ENCODE measurements at places on chromosomes 7 and 10.
A peak's percentile ranks its signal among the peaks of the same experiment; 100 is the strongest.

DNA sequence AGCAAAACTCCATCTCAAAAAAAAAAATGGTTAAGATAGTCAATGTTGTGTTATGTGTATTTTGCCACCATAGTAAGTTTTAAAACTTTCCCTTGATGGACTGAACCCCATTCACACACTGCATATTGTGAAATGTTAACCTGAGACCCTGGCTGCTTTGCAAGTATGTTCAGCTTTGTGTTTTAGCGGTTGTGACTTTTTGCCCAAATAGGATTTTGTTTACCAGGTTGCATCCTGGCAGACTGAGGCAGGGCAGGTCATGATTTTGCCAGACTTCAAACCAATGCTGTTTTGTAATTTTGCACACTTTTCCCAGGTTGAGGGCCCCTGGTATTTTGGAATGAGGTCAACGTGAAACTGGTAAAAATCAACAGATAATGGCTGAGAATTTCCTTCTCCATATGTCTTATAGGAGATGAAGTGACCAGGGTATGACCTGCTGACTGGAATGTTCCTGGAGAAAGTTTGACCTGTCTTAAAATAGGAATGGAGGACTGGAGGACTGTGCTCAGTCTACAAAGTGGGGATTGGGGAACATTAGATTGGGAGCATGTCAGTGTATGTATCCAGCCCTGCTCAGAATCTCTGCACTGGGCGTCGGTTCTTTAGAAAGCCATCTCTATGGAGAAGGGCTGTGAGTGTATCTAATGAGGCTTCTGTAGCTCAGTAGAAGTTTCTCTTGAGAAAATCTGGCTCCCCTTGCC lies 76.2 kb downstream of the LRGUK start:
- DNase-seq: no peak

- DNase-seq: peak; percentile 82
Observed at GRCh38 chr10:117398029-117398428, 22.8 kb upstream of the PDZD8 start.

DNA sequence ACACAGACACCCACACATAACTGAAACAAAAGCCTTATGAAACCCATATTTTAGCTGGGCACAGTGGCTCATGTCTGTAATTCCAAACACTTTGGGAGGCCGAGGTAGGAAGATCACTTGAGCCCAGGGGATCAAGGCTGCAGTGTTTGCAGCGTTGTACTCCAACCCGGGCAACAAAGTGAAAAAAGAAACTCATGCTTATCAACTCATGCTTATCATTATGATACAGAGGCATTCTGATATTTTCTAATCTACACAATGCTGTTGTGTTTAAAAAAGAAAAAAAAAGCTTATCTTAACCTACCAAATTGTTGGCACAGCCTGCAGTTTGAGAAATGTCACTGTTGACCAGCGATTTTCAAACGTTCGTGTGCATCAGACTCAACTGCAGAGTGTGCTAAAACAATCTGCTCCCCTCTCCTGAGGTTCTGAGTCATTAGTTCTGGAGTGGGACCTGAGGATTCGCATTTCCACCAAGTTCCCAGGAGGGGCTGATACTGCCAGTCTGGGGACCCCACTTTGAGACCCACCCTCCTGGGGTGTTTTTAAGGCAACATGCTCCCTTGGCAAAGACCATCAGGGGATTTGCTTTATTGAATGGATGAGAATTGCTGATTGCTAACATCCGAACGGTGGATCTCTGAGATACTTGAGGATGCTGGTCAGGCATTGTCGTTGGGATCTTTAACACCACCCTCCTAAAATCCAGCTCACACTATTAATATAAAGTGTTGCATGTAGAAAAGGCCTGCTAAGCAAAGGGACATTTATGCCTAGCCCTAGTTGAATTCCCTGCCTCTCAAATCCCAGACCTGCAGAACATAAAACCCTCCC lies 16.2 kb downstream of the CHST3 start:
- no peak for DNase-seq

DNA sequence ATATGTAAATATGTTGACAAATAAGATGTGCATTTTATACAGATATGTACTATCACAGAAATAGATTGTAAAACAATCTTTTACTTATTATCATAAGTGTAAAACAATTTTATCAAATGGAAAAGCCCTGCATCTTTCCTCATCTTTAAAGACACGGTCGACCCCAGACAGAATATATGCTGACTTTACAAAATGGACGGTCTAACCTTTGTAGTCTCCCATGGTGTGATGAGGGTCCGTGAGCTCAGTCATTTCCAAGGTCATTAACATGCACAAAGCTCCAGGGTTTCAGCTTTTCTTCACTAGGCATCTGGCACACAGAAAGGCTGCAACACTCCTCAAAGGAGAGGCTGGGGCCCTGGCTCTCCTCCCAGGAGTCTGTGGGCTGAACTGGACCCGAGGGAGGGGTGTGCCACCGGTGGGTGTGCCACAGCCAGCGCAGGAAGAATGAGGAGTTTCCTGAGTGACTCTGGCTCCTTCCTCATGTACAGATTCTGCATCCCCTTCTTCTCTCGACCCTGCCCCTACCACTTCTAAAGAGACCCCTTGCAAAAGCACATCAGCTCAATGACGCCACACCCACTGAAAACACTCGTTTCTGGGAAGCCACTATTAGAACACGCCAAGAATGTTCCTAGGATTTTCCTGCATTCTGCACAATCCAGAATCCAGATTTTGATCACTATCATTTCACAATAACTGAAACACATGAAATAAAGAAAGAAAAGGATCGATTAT lies 26.2 kb upstream of the ABLIM1 start:
- DNase-seq: no peak

GRCh38 chr10:129396021-129396722 lies 70.9 kb upstream of the MGMT start:
- DNase-seq: no peak
